ENCODE measurements at places on chromosomes 1 and 21. TPM values are rescaled to one million over a fixed set of nuclear protein-coding genes. Genes with fewer than 3 reads are reported as not detected.

Gene GPATCH2
- 3.7 TPM for polyA plus RNA-seq

Gene WNT9A
- not detected for polyA plus RNA-seq

Gene CFAP141
- not detected for polyA plus RNA-seq

Gene REG4
- 4.4 TPM for polyA plus RNA-seq

DNA sequence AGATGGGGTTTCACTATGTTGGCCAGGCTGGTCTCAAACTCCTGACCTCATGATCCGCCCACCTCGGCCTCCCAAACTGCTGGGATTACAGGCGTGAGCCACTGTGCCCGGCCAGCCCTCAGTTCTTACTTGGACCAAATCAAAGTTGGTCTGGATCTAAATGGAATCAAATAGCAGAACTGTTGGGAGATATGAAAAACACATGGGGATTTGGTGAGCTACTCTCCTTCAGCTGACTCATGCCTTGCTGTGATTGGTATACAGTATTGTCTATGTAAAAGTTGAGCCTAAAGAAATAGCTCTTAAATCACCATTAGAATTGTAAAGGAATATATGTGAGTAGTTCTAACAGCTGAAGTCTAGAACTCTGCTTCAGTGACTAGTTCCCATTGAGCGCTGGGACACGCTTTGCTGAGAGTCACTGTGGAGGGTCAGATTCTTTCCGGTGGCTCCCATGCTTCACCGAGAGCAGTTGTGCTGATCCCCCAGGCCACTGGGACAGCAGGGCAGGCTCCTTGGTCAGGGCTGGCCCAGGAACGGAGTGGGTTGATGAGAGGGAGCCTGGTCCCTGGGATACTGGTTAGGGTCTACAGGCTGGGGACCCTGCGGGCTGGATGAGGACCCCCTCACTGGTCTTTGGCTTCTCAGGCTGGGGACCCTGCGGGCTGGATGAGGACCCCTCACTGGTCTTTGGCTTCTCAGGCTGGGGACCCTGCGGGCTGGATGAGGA, 14.0 kb downstream of the PKNOX1 start:
- no peak for DNase-seq

GRCh38 chr1:41487126-41488039, 2.9 kb upstream of the EDN2 start:
- DNase-seq = no peak

GRCh38 chr1:151238467-151238739, 16.1 kb upstream of the PSMD4 start:
- no peak for DNase-seq

- no peak for DNase-seq
These were observed 23.7 kb downstream of the RNU5D-1 start for GRCh38 chr1:44707112-44707881.

Gene SLAMF6
- 201 TPM for polyA plus RNA-seq

- no peak for DNase-seq
These were observed 9.0 kb downstream of the CFH start for GRCh38 chr1:196660852-196661251.

Measured in CD8-positive, alpha-beta memory T cell (primary cell).